ENCODE measurements at places on chromosomes 1 and 21.

- no peak for DNase-seq
Observed at GRCh38 chr21:44934797-44935532, 4.9 kb upstream of the SLX9 start.

DNA sequence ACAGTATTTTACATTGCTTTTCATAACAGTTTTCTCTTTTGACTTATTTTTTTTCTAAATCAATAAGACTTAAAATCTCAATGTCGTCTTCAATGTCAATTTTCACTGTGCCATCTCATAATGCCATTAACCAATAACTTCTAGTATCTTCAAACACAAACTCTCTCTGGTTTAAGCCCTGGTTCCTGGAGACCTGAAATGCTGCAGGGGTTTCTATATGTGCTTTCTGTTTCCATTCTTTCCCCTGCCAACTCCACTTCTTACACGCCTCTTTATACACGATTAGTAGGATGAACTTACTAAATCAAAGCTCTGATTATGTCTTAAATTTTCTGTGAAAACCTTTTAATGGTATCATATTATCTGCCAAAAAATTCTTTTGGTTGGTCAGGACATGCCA, 191.4 kb downstream of the AMY1C start:
- DNase-seq = no peak

- DNase-seq = no peak
Observed at GRCh38 chr1:106986603-106987002, 69.9 kb upstream of the PRMT6 start.

GRCh38 chr1:214354440-214355148, 73.6 kb downstream of the SMYD2 start:
- DNase-seq = no peak

DNA sequence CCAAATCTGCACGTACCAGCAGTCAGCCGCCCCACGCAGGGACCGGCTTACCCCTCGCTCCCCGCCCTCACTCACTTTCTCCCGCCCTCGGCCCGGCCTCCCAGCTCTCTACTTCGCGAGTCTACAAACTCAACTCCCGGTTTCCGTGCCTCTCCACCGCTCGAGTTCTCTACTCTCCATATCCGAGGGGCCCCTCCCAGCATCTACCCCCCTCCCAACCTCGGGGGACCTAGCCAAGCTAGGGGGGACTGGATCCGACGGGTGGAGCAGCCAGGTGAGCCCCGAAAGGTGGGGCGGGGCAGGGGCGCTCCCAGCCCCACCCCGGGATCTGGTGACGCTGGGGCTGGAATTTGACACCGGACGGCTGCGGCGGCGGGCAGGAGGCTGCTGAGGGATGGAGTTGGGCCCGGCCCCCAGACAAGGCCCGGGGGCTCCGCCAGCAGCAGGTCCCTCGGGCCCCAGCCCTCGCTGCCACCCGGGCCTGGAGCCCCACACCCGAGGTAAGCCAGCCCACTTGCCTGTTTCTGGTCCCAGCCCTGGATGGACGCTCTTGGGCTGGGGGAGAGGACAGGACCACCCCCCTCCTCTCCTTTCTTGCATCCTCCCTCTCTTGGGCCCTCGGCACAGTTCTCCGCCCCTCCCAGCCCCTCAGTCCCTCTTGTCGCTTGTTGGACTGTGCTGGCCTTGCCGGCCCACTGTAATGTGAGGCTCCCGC, at the start of gene ARTN:
Gene ARTN (plus strand): TSS at position 416 of the 715 bp plus-strand sequence. CDS start 1,856 bp downstream, outside the sequence.
- no peak for DNase-seq

- no peak for DNase-seq
Observed at GRCh38 chr1:80801695-80802094, 999.0 kb upstream of the ADGRL2 start.

- peak; percentile 13 for DNase-seq
Observed at GRCh38 chr21:26967062-26967913, at the start of gene ADAMTS5. TSS of gene ADAMTS5 (minus strand) at chr21:26967088. CDS start at chr21:26966391, 697 bp downstream.

DNA sequence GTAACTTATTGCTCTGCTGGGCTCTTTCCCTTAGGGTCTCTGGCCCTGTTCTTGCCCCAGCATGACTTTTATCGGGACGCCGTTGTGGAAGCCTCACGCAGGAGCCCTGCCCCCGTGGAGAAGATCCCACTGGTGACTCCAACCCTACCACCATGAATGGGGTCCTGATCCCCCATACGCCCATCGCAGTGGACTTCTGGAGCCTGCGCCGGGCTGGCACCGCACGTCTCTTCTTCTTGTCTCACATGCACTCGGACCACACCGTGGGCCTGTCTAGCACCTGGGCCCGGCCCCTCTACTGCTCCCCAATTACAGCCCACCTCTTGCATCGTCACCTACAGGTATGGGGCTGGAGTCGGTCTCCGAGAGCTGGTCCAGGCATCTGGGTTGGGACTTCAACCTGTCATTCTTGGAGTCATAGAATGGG, 322 bp downstream of the DCLRE1B start:
- no peak for DNase-seq

DNA sequence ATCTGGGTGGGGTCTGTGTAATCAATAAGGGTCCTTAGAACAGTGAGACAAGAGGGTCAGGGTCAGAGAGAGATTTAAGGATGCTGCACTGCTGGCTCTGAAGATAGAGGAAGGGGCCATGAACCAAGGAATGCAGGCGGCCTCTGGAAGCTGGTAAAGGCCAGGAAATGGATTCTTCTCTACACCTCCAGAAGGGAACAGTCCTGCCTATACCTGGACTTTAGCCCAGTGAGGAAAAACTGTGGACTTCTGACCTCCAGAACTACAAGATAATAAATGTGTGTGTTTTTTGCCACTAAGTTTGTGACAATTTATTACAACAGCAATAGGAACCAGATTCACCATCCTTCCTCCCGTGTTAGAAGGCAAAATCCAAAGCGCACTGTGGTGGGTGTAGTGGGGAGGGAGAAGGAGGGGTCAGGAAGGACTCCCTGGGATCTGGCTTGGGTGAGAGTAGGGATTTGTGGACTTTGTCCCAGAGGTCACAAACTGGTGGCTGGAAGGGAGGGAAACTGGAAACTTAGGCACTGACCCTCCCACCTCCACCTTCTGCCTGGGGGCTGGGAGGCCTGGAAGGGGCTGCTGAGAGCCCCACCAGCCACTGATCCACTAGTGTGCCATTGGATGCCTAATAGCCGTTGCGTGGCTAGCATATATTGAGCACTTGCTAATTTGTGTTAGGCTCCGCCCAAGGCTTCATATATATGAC, 5.4 kb upstream of the CELA2A start:
- no peak for DNase-seq

DNA sequence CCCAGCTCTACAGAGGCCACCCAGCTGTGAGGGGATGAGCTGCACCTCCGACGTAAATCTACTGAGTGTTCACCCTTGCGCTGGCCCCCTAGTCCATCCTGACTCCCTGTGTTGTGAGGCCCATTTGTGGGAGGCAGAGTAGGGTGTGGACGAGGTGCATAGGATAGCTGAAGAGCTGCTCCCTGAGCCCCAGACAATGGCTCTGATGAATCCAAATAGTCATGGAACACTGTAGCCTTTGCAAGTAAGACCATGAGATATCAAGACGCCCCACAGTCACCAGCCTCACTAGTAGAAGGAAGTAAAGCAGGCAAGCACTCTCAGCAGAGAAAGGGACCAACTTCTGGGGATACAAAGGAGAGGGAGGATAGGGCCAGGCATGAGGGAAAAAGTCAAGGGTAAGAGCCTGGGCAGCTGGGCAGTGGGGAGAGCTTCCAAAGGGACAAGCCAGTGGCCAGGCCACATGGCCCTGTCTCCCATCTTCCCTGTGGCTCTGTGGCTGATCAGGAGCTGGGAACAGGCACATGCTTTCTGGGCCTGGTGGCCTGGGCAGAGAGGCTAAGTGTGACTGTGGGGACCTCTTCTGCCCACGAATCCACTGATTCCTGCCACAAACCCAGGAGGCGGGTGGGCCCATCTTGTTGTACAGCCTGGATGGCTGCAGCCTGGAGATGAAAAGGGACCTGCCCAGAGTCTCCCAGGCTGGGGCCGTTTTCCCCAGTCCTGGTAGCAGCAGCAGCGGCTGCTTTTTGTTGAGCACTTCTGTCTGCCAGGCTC, 55.5 kb upstream of the EPS8L3 start:
- DNase-seq = no peak

DNA sequence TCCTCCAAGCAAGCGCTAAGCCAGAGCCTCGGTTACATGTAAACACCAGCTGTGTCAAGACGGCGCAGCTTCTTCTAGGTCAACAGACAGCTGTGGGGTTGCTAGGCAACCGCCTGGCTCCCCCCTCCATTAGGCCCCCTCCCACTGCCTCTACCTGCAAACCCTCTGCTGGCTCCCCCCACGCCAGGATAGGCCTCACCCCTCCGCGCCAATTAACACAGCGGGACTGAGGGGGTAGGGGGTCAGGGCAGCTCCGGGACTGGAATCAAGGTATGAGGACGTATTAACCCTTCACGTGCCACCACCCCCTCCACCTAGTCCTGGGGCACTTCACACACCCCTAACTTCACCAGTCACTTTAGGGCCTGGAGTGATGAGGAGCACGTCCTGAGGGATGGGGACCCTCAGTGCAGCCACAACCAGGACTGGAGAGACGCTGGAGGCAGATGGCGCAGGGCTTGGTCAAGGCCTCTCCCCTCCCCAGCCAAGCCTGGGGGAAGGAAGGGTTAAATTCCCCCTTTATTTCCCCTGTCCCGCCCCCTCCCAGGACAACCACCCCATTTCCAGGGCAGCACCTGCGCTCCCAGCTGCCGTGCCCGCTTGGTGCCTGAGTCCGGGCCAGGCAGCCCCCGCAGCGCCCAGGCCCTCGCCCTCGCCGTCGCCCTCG, 37.4 kb upstream of the WASF2 start:
- peak; percentile 56 for DNase-seq

DNA sequence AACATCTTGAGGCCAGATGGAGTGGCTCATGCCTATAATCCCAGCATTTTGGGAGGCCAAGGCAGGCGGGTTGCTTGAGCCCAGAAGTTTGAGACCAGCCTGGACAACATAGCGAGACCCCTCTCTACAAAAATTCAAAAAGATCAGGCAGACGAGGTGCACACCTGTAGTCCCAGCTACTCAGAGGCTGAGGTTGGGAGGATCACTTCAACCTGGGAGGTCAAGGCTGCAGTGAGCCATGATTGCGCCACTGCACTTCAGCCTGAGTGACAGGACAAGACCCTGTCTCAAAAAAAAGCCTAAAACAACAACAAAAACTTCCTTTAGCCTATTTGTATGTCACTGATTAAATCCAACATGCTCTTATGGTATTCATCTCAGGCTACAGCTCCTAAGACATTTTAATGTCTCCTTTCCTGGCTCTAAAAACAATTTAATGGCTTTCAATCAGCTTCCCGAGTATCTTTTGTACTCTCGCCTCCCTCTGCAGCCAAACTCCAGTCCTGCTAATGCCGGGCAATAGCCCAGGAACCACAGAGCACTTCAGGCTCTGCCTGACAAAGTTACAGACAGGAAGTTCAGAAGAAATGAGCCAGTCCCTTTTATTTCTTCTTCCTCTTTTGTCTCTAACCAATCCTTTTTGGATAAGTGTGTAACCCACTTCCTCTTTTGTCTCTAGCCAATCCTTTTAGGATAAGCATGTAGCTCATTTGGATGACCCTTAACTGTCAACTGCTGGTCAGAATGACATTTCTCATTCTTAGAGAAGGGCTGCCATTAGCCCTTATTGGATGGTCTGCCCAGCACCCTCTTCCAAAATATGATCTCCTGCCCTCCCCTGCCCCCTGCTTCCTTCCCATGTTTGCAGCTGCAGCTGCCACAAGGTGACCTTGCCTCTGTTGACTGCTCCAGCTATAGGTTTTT, 6.6 kb upstream of the DOP1B start:
- DNase-seq = no peak

GRCh38 chr1:43491061-43491460, 37.3 kb upstream of the HYI start:
- DNase-seq = no peak

DNA sequence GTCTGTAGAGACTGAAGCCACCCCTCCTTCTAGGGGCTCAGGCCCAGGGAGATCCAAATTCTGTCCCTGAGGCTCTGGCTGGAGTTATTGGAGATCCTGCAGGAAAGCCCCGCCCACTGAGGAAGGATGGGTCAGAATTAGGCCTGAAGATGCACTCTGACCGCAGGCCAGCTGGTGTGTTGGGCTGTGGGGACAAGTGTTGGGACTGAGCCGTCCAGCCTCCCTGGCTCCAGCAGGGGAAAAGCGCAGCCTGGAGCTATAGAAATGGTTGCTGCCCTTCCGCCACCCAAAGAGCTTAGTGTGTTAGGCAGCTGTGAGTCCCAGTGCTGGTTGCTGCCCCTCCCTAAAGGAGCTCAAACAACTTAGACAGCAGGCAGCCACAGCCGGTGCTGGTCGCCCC, 33.0 kb upstream of the PRRX1 start:
- no peak for DNase-seq

GRCh38 chr1:67833602-67833940, 304 bp upstream of the GNG12 start:
- DNase-seq = no peak

DNA sequence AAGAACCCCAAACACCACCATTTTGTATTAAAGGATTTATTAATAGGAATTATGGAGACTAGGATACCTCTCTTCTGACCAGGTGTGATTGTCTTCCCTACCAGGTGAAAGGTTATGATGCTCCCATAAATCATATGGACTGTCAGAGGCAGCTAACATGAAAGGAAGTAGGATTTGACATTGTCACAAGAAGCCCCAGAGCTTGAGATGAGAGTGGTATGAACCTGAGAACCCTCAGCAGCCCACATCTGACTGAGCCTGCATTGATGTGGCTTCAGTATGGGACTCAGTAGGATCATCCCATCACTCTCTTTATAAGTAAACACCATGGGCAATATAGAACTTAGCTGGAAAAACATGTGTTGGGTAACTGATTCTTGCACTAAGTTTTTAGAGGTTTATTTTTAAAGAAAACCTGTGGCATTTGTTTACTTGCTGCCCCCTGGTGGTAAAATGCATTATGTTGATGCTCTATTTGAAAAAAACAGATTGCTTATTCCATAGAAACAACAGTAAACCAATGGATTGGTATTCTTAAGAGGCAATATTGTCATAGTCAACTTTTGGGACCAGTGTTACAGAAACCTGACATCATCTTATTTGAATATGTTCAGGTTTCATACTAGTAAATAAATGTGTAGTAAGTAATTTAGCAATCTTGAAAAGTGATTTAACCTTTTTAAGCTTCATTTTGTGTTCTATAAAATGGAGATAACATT, 16.6 kb upstream of the CACYBP start:
- no peak for DNase-seq

DNA sequence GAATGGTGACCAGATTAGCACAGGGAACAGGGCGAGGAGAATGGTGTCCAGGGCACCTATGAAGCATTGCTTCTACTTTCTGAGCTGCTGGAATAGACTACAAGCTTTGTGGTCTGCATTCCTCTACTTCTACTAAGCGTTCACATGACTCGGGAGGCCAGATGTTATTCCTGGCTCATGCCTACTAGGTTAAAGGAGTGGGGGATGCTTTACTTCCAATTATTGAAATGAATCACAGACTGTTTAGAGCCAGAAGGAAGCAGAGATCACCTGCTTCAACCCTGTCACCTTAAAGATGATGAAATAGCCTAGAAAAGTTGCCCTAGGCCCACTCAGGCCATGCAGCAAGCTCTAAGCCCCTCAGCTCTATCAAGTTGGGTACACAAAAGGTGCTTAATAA, 633.5 kb downstream of the KIF26B start:
- peak; percentile 29 for DNase-seq

Data from brain pericyte (primary cell).